ENCODE measurements at places on chromosomes 3 and 15. TPM values are rescaled to one million over a fixed set of nuclear protein-coding genes. Genes with fewer than 3 reads are reported as not detected.

Gene HGD
- total RNA-seq, result not detected

Gene PSTPIP1
- total RNA-seq, result 16.6 TPM

Gene GPR149
- not detected for total RNA-seq

Gene FGF7
- total RNA-seq, result 102 TPM

- H3K4me1 ChIP-seq, result no peaks in the 10 kb centered on the region
- DNase-seq, result no peak
- H3K27ac ChIP-seq, result no peak overlapping the region
- H3K36me3 ChIP-seq, result no peaks in the 10 kb centered on the region
- H3K27me3 ChIP-seq, result no peaks in the 10 kb centered on the region
- H3K4me3 ChIP-seq, result no peak overlapping the region
Observed at GRCh38 chr3:72932416-72932815, 44.6 kb downstream of the GXYLT2 start.

DNA sequence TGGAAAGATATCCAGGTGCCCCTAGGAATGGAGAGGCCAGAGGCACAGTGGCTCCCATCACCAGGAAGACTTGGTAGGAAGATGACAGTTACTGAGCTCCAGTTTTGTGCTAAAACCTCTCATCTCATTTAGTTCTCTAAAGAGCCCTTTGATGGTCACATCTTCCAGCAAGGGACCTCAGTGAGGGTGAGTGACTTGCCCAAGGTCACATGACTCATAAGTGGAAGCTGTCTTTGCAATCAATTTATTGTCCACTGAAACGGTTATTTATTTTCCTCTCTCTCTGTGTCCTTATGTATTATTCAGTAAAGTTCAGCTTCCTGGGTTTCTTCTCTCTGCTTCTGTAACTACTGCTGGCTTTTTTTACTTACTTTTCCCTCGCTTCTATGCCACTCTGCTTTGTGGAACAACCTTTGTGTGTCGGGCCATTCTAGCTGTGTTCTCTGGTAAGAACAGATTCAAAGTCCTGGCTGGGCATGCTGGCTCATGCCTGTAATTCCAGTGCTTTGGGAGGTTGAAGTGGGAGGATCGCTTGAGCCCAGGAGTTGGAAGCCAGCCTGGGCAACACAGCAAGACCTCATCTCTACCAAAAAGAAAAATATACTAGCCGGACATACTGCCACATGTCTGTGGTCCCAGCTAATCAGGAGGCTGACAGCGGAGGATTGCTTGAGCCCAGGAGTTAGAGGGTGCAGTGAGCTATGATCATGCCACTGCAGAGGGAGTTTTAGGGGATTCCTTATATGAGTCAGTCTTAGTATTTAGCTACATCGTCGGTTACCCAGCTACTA, 55.9 kb downstream of the PDIA5 start:
- H3K27me3 ChIP-seq, result no peaks in the 10 kb centered on the region
- H3K4me1 ChIP-seq, result no peaks in the 10 kb centered on the region
- DNase-seq, result no peak
- H3K36me3 ChIP-seq, result peaks cover 11% of the 10 kb centered on the region
- no peak overlapping the region for H3K27ac ChIP-seq

DNA sequence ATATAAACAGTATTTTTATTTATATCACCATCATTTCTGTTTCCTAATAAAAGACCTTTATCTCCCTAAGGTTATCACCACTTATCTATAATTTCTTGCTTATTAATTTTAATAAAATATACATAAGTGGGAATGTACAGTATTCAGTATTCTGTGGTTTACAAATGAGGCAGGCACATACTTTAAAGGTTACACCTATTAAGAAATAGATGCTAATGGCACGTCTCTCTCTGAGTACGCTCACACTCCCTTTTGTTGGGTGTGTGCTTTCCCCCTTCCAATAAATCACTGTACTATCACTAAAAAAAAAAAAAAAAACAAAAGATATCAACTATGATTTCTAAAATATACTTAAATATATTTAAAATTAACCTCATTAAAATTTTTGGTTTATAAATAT, 8.9 kb downstream of the OXNAD1 start:
- no peak overlapping the region for H3K27ac ChIP-seq
- no peaks in the 10 kb centered on the region for H3K36me3 ChIP-seq
- no peaks in the 10 kb centered on the region for H3K27me3 ChIP-seq
- H3K4me1 ChIP-seq, result peaks cover under 1% of the 10 kb centered on the region
- H3K4me3 ChIP-seq, result no peak overlapping the region
- no peak for DNase-seq

DNA sequence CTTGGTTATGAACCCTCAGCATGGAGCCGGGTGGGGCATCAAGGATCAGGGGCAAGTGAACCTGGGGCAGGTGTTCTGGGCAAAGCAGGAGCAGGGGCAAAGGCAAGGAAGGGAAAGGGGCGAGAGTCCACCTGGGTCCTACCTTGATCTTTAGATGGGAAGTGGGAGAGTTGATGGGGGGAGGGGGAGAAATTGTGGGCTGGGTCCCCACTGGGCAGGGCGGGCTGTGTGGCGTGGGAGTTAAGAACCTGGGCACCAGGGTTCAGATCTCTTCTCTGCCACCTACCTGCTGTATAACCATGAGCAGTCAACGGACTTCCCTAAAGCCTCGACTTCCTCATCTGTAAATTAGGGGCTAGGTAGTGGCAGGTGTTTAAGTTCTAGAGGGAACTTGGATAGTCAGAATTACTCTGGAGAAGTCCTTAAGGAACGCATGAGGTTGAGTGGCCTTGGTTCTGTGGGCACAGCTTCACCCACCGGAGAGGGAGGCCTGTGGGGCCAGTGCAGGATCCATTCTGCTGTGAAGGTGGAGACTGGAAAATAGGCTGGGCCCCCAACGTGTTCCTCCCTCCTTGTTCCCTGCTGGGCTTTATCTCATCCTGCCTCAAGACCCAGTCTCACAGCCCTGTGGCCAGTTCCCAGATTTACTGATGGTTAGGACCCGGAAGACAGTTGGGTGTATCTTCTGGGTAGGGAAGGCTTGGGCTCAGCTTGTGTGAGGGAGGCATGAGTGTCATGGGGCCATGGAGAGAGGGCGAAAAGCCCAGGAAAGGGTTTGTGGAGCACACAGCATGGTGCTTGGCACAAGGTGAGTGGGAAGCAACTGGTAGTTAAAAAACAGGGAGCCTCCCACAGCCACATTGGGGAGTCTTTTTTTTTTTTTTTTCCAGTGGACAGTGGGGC, 90.6 kb downstream of the EEFSEC start:
- H3K27me3 ChIP-seq, result no peaks in the 10 kb centered on the region
- H3K4me3 ChIP-seq, result no peak overlapping the region
- H3K4me1 ChIP-seq, result no peaks in the 10 kb centered on the region

GRCh38 chr3:16318176-16318575, 53.2 kb downstream of the OXNAD1 start:
- peaks cover 6% of the 10 kb centered on the region for H3K36me3 ChIP-seq
- no peak overlapping the region for H3K27ac ChIP-seq
- H3K4me1 ChIP-seq, result no peaks in the 10 kb centered on the region
- H3K4me3 ChIP-seq, result no peak overlapping the region
- no peaks in the 10 kb centered on the region for H3K27me3 ChIP-seq

GRCh38 chr3:45906681-45907407, 20.5 kb downstream of the CCR9 start:
- no peak for DNase-seq
- no peak overlapping the region for H3K27ac ChIP-seq
- H3K4me1 ChIP-seq, result no peaks in the 10 kb centered on the region

GRCh38 chr15:63306492-63307073, 29.2 kb downstream of the APH1B start:
- H3K4me3 ChIP-seq, result no peak overlapping the region
- no peaks in the 10 kb centered on the region for H3K27me3 ChIP-seq
- no peak for DNase-seq
- no peak overlapping the region for H3K27ac ChIP-seq

DNA sequence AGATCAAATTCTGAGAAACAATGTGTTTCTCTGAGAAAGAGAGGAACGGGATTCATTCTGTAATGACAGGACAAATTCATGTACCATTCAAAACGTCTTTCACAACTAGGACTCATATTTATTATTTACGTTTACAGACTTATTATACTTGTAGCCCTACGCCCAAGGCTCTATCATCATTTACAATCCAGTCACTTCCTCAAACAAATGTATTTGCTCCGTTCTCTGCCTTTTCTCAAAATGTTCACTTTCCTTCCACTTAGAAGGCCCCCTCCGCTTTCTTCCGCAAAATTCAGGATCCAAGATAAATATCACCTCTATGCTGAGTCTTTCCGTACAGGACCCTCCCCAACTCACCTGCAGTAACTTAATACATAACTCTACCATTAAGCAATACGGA, 745 bp downstream of the RSL24D1 start:
- H3K27ac ChIP-seq, result peak overlapping the region; percentile 89
- DNase-seq, result no peak
- no peaks in the 10 kb centered on the region for H3K27me3 ChIP-seq
- no peaks in the 10 kb centered on the region for H3K36me3 ChIP-seq

DNA sequence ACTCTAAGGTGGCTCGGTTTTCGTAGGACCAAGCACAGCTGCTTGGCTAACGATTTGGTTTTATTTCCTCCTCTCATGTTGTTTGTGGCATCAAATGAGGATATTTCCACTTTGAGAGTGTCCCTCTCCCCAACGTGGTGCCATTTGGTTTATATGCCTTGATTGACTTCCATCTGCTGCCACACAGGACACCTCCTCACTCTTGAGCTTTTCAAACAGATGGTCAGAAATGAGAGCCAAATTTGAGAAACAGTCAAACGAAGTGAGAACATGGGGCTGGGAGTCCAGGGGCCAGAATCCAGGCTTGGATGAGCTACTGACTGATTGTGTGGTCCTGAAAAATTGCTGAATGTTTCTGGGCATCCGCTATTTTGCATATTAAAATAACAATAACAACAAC, 43.5 kb downstream of the CEMIP start:
- H3K36me3 ChIP-seq, result no peaks in the 10 kb centered on the region
- no peak for DNase-seq
- no peak overlapping the region for H3K27ac ChIP-seq
- no peaks in the 10 kb centered on the region for H3K27me3 ChIP-seq

GRCh38 chr15:29573197-29573838, 248.9 kb downstream of the TJP1 start:
- peaks cover 39% of the 10 kb centered on the region for H3K27me3 ChIP-seq
- no peak overlapping the region for H3K27ac ChIP-seq
- DNase-seq, result no peak
- no peaks in the 10 kb centered on the region for H3K4me1 ChIP-seq
- no peaks in the 10 kb centered on the region for H3K36me3 ChIP-seq
- no peak overlapping the region for H3K4me3 ChIP-seq

DNA sequence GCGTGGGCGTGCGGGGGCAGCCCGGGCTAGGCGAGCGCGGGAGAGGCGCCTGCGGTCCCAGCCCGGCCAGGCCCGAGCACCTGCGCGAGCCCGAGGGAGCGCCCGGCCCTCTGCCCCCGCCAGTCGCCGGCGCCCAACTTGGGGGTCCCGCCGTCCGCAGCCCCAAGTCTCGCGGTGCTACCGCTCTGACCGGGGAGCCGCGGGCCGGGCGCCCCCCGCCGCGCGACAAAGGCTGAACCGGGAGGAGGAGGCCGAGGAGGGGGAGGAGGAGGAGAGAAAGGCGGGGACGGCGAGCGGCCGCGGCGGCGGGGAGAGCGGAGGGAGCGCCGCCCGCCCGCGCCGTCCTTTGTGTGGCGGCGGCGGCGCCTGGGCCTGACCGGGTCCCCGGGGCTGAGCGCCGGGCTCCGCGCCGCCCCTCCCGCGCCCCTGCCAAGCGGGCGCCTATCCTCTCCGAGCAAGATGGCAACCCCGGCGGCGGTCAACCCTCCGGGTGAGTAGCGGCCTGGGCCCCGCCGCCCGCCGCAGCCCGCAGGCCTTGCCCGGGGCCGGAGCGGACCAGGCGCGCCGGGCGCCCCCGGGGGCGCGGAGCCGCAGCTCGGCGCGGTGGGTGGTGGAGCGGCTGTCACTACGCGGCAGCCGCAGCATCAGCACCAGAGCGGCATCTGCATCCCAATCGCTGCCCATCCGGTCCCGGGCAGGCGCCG, at the start of gene ARNT2:
Gene ARNT2 (plus strand): TSS at position 326 of the 704 bp plus-strand sequence. CDS start 134 bp downstream, at position 460.
- H3K27me3 ChIP-seq, result peaks cover 15% of the 10 kb centered on the region
- peak within 1 kb of the TSS; percentile 85 for H3K27ac ChIP-seq
- no peaks in the 10 kb centered on the region for H3K36me3 ChIP-seq
- peak within 1 kb of the TSS; percentile 22 for H3K4me3 ChIP-seq
- no peak for DNase-seq
- H3K4me1 ChIP-seq, result no peaks in the 10 kb centered on the region

DNA sequence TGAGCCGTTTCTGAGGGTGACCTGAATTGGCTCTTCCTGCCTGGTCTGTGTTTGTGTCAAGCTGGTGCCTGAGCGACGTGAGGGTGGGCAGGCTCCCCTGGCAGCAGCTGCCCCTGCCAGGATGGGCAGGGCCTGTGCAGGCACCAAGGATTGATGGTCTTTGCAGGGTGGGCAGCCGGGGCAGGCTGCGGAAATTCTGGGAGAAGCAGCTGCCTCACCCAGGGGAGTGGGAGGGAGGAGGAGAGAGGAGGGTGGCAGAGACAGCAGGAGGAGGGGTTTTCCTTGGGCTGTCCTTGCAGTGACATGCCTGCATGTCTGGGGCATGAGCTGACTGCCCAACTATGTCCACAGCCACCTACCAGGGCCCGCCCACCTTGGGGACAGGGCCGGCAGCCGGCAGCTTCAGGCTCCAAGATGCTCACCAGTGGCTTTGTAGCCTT, 27.9 kb upstream of the SLC6A6 start:
- H3K4me3 ChIP-seq, result no peak overlapping the region
- no peaks in the 10 kb centered on the region for H3K27me3 ChIP-seq
- peaks cover 5% of the 10 kb centered on the region for H3K4me1 ChIP-seq
- H3K36me3 ChIP-seq, result no peaks in the 10 kb centered on the region
- H3K27ac ChIP-seq, result no peak overlapping the region

- H3K36me3 ChIP-seq, result no peaks in the 10 kb centered on the region
- H3K4me1 ChIP-seq, result no peaks in the 10 kb centered on the region
- no peak overlapping the region for H3K27ac ChIP-seq
Observed at GRCh38 chr3:158532099-158532734, 38.8 kb upstream of the MLF1 start.

- no peaks in the 10 kb centered on the region for H3K36me3 ChIP-seq
- H3K27me3 ChIP-seq, result no peaks in the 10 kb centered on the region
- H3K27ac ChIP-seq, result no peak overlapping the region
- H3K4me1 ChIP-seq, result no peaks in the 10 kb centered on the region
- no peak for DNase-seq
Observed at GRCh38 chr15:62517541-62517940, 352.5 kb upstream of the C2CD4B start.

- no peak for DNase-seq
- H3K36me3 ChIP-seq, result no peaks in the 10 kb centered on the region
- H3K27me3 ChIP-seq, result no peaks in the 10 kb centered on the region
- H3K4me3 ChIP-seq, result no peak overlapping the region
- no peaks in the 10 kb centered on the region for H3K4me1 ChIP-seq
Observed at GRCh38 chr3:122502941-122503340, 11.8 kb downstream of the KPNA1 start.

GRCh38 chr15:66680502-66680901, 21.5 kb upstream of the SMAD6 start:
- no peak for DNase-seq
- H3K4me1 ChIP-seq, result no peaks in the 10 kb centered on the region
- H3K27ac ChIP-seq, result no peak overlapping the region
- no peak overlapping the region for H3K4me3 ChIP-seq
- H3K27me3 ChIP-seq, result no peaks in the 10 kb centered on the region
- H3K36me3 ChIP-seq, result no peaks in the 10 kb centered on the region

GRCh38 chr3:126515066-126515706, 2.4 kb downstream of the UROC1 start:
- peaks cover 5% of the 10 kb centered on the region for H3K4me1 ChIP-seq
- no peaks in the 10 kb centered on the region for H3K36me3 ChIP-seq
- DNase-seq, result no peak
- no peak overlapping the region for H3K4me3 ChIP-seq
- H3K27ac ChIP-seq, result no peak overlapping the region
- H3K27me3 ChIP-seq, result no peaks in the 10 kb centered on the region

- H3K27ac ChIP-seq, result no peak overlapping the region
- H3K27me3 ChIP-seq, result no peaks in the 10 kb centered on the region
- H3K36me3 ChIP-seq, result no peaks in the 10 kb centered on the region
- DNase-seq, result no peak
- no peak overlapping the region for H3K4me3 ChIP-seq
Observed at GRCh38 chr3:154469585-154469984, 39.6 kb upstream of the GPR149 start.

Measured in tibial nerve (tissue), 4 donors.